ENCODE measurements at places on chromosomes 12 and 14.
A peak's percentile ranks its signal among the peaks of the same experiment; 100 is the strongest.

- no peak for DNase-seq
These were observed 943.0 kb downstream of the GALC start for GRCh38 chr14:87049950-87050349.

DNA sequence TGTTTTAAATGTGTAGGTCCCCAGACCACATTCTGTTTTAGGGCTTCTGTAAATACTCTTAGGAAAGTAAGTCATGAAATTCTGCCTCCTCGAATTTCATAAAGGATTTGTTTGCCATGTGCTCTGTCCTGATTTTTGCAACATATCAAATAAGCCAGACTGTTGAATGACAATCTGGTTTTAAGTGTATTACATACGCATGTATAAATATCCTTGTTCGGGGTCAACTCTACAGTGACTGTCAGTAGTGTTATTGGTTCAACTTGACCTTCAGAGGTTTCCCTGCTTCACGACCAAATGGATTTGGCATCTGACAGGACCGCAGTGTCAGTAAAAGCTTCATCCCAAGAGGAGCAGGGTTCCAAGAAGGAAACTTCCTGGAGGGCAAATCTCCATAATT lies 52.7 kb downstream of the PPM1A start:
- DNase-seq, result no peak

- peak; percentile 75 for DNase-seq
These were observed 33.5 kb downstream of the DAD1 start for GRCh38 chr14:22555384-22556011.

- DNase-seq, result peak; percentile 41
These were observed 1.7 kb upstream of the ANKRD33 start for GRCh38 chr12:51886021-51886710.

DNA sequence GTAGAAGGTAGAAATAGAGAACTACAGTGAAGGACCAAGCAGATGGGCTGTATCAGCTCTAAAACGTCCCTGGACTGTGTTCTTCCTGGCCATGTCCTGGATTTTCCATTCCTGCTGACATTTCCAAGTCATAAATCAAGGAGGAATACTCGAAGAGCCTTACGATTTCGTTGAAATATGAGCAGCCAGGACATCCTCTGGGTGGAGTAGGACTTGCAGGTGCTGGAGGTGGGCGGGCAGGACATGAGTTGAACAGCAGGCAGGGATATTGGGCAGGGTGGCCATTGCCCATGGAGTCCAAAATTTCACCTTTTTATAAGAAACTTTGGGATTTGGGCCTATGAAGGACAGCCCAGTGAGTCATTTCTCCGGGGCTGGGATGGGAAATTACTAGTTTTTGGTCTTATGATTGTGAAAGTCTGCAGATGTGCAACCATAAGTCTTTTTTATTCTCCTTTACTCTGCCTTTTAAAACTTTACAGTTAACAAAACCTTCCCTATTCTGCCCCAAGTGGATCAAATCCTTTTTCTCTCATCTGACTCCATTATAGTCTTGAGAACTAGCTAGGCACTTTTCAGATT lies 88.8 kb downstream of the TMX1 start:
- DNase-seq, result no peak

- DNase-seq, result no peak
These were observed 15.1 kb downstream of the CCDC177 start for GRCh38 chr14:69559581-69560011.

- no peak for DNase-seq
These were observed 320.0 kb downstream of the RAD51B start for GRCh38 chr14:68139431-68140075.

GRCh38 chr12:84661786-84662185 lies 250.8 kb downstream of the SLC6A15 start:
- no peak for DNase-seq

GRCh38 chr12:119447618-119448017 lies 113.1 kb downstream of the CCDC60 start:
- no peak for DNase-seq

- no peak for DNase-seq
These were observed 382.8 kb downstream of the ADAMTS20 start for GRCh38 chr12:43169115-43169681.

DNA sequence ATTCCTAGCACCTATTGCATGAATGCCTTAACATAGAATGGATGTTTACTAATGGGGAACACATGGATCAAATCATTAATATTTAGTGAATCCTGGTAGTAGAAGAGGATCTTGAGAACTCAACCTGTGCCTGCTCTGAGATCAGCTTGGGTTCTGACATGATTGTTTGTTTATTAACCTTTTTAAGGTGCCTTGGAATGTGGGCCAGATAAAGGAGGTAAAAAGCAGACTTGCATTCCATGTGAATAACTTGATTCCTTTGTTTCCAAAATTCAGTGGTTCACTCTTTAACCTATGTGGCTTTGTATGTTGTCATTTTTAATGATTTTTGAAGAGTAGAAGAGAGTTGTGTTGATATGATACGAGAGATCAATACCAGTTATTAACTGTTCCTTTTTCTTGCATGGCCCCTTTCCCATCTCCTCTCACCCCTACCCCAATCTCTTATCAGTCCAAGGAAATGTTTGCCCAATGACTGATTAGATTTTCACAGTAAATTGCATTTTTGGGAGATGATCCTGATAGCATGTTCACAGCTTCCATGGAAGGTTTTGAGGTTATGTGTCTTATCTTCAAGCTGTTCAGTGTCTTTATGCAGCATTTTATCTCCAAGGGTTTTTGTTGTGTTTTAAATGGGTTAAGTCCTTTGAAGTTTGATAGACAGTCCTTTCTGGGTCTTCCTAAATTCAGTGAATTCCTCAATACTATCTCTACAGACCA lies 193.7 kb upstream of the FRMD6 start:
- DNase-seq, result no peak

DNA sequence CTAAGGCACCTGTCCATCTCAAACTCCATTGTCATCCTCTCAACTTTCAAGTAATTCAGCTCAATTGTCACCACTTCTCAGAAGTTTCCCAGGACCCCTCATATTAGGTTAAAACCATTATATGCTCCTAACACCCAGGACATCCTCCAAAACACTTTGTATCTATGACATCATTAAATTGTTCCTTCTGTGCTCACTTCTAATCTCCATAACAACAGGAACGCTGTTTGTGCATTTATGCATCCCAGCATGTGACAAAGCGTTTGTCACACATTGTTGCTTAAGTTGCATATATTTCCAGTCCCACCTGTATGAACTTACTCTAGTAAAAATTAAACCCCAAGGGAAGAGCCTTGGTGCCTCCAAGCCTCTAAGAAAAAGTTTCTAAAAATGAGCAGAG lies 133.9 kb downstream of the TBX5 start:
- no peak for DNase-seq

DNA sequence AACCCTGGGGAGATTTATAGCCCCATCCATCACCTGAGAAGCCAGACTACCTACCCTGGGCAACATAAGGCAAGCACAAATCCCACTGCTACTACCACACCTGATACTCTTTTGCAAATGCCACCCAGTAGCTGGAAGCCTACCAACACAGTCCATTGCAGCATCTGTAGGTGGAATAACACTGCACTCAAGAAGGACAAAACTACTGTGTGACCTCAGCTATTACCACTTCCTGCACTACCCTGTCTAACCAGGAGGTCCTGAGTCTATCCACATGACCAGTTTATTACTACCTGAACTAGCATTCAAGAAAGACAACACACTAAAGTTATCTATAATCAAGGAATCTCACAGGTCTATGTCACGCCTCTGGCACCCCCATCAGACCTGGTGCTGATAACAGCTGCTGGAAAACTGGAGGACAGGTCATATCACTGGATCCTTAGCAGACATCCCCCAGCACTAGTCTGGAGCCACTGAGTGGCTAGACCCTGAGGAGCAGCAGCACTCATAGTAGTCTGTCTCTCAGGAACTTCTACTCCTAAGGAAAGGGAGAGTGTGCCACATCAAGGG lies 2.9 kb upstream of the CLEC1A start:
- no peak for DNase-seq

- no peak for DNase-seq
These were observed 7.2 kb upstream of the LMO3 start for GRCh38 chr12:16613199-16613598.

- DNase-seq, result no peak
These were observed 118.7 kb upstream of the CDKN3 start for GRCh38 chr14:54278087-54278486.

GRCh38 chr12:53899230-53899629 lies 39.4 kb upstream of the HOXC13 start:
- DNase-seq, result no peak

GRCh38 chr12:31326736-31327659 lies 1.0 kb upstream of the SINHCAF start:
- no peak for DNase-seq

GRCh38 chr14:23365732-23366425 lies 907 bp upstream of the EFS start:
- DNase-seq, result no peak

- no peak for DNase-seq
These were observed 55.7 kb downstream of the LIN52 start for GRCh38 chr14:74140374-74140850.
